ENCODE measurements at places on chromosomes 11 and 22.

- DNase-seq = no peak
Measured at GRCh38 chr11:13963169-13963948, 836 bp downstream of the SPON1 start.

DNA sequence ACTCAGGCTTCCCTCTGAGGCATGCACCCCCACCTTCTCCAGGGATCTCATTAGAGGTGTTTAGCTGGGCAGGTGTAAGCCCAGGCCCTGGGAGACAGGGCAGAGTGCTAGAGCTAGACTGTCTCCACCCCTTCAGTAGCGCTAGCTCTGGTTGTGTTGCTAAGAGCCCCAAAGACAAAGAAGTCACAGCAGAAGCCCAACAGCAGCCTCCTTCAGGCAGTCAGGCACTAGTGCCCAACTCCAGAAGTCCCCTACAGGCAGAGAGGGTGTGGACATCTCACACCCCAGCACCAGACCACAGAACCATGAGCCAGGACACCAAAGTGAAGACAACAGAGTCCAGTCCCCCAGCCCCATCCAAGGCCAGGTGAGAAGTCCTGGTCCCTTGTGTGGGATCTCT lies at the start of gene CNGA4:
Gene CNGA4 (plus strand): TSS at position 188 of the 400 bp plus-strand sequence. CDS start 118 bp downstream, at position 306.
- DNase-seq = no peak

DNA sequence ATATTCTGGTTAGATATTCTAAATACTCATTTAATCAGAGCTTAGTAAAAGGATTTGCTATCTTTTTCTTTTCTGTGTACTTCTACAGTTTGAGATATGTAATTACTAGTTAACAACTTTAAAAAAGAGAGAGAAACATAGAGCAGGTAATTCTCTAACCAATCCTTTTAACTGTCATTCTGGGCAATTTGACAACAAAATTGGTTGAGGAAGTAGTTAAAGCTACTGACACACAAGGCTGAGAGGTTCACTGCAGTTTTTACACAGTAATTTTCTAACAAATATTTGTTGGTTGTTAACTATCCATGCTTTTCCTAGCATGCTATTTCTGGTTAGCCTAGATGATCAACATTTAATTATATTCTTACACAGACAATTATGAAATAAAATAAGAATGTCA lies 3.6 kb downstream of the SOX6 start:
- no peak for DNase-seq

GRCh38 chr11:393219-394033 lies 583 bp upstream of the PKP3 start:
- DNase-seq = peak; percentile 89

GRCh38 chr11:11247086-11247485 lies 106.0 kb downstream of the CSNK2A3 start:
- no peak for DNase-seq

DNA sequence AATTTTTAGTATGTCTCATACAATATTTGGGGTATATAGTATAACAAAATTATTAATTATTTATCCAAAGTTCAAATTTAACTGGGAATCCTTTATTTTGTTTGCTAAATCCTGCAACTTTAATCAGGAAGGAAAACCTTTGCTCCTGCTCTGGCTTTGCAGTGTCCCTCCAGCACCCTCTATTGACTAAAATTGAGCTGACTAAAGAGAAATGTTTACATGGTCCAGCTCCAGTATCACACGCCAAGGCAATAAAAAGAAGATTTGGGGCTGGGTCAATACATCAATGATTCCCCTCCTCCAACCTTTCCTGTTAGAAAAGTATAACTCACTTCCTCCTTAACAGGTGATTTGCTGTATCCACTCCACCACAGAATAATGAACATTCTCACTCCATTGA lies 153.0 kb upstream of the LRRC4C start:
- DNase-seq = no peak

Measured in NCI-H226 (cell line).